RPMI8226 (cell line): ENCODE measurements at places on chromosomes 12 and 14.

GRCh38 chr12:42609605-42610004, 20.1 kb upstream of the PRICKLE1 start:
- DNase-seq, result no peak

GRCh38 chr14:39447175-39447661, 15.0 kb upstream of the FBXO33 start:
- no peak for DNase-seq

- no peak for DNase-seq
These were observed 34.9 kb downstream of the PLEKHD1 start for GRCh38 chr14:69519204-69520100.

- DNase-seq, result no peak
These were observed 65.3 kb upstream of the TSPAN8 start for GRCh38 chr12:71223139-71223538.

- DNase-seq, result no peak
These were observed 50.1 kb downstream of the TMEM132C start for GRCh38 chr12:128316973-128317526.

GRCh38 chr14:74308695-74309094, 6.0 kb upstream of the ABCD4 start:
- no peak for DNase-seq

- no peak for DNase-seq
These were observed 38.6 kb upstream of the KRR1 start for GRCh38 chr12:75549989-75550388.

DNA sequence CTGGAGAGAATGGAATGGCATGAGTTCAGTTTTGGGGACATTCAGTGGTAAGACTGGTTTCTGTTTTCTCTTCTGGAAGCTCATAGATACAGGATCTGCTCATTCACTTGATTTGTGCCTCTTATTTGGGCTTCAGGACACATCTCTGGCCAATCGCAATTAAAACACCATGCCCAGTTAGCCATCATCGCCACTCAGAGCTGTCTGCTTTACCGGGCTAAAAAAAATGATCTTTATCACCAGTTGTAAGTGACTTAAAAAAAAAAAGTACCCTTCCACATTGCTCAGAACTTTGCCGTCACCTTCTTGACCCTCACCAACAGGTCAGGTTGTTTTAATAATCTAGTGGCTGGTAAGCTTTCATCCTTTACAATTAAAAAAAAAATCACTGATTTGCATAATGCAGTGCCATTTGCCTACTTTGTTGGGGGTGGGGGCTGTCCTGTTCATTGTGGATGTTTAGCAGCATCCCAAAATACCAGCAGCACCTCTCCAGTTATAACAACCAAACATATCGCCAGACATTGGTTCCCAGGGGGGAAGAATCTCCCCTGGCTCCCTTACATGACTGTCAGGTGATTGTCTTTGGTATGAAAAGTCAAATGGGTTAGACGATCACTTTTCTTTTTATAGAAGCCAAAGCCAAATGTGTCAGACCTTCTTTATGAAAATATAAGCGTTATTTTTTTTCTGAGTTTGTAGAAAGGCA, 150.1 kb downstream of the PRKCH start:
- DNase-seq, result no peak

- no peak for DNase-seq
These were observed 926.6 kb downstream of the VRK1 start for GRCh38 chr14:97723819-97724218.

DNA sequence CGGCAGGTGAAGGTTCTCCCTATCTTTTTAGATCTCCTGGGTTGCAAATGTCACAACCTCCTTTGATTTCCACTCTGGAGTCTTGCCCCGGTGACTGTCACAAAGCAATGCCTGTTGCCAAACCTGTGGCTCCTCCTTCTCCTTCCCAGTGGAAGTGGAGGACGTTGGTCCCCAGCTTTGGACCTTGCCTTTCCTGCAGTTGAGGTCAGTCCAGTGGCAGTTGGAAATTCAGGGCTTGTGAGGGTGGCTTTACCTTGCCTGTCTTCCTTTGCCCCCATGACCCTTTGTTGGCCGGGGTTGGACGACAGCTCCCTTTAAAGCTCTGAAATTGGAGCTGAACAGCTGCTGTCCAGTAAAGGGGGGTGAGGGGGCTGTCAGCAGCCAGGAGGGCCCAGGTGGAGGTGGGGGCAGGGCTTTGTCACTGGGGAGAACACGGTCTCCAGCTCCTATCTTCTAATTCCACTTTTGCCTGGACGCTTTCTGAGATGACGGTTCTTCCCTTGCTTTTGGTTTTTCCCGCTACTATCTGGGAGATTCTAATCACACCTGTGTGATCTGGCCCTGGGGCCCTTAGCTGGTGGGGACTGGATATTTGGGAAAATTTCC, 4.1 kb downstream of the TEAD4 start:
- DNase-seq, result no peak

DNA sequence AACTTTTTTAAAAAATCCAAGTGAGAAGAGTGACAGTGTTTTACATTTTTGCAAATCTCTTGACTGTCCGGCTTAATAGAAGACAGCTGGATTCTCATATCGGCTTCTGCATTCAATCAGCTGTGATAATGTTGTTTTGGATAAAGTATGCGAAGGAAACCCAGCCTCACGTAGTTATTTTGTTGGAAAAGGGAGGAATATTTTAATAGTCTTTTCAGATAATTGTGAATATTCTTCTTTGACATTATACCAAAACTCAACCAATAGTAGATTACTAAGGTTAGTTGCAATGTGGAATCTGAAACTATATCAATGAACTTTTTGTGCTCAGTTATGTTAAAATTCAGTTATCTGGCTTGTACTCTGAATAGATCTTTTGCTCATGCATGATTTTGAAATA, 276.5 kb downstream of the ZFP36L1 start:
- no peak for DNase-seq

DNA sequence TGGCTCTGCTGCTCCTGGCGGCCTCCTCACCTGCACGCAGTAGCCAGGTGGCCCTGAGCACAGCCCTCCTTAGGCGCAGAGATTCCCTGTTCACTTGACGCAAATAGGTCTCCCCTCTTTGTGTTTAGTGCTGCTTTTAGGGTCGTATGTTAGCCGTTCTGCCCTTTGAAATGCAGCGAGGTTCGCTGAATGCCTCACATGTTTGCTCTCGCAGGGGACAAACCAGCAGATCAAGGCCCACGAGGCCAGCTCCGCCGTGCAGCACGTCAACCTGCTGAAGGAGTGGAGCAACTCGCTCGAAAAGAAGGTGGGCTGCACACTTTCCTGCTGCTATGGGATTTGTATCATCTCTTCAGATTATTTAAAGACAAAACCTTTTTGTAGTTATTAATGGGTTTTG, 31.4 kb upstream of the AMN start:
- DNase-seq, result no peak

DNA sequence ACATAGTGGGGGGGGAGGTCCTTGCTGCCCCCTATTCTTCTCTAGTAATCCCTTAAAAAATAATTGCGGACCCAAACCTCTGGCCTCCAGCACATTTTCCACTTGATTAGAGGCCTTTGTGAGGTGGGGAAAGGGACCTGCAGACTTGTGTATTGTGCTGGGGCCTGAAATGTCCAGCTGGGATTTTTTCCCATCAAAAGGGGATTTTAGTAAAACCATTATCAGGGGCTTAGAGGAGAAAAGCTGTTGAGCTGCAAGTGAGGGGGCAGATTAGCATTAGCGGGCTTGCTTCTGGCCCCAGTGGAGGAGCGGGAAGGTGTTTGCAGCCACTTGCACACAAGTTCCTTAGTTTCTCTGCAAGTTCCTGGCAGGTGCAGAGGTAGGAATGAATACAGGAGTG, 13.9 kb downstream of the FBXL14 start:
- no peak for DNase-seq

GRCh38 chr12:52210186-52210924, 18.5 kb upstream of the KRT80 start:
- DNase-seq, result no peak

- no peak for DNase-seq
These were observed 58.0 kb downstream of the SUSD6 start for GRCh38 chr14:69669375-69669774.

- no peak for DNase-seq
These were observed 341.4 kb downstream of the RAD51B start for GRCh38 chr14:68160779-68161546.

DNA sequence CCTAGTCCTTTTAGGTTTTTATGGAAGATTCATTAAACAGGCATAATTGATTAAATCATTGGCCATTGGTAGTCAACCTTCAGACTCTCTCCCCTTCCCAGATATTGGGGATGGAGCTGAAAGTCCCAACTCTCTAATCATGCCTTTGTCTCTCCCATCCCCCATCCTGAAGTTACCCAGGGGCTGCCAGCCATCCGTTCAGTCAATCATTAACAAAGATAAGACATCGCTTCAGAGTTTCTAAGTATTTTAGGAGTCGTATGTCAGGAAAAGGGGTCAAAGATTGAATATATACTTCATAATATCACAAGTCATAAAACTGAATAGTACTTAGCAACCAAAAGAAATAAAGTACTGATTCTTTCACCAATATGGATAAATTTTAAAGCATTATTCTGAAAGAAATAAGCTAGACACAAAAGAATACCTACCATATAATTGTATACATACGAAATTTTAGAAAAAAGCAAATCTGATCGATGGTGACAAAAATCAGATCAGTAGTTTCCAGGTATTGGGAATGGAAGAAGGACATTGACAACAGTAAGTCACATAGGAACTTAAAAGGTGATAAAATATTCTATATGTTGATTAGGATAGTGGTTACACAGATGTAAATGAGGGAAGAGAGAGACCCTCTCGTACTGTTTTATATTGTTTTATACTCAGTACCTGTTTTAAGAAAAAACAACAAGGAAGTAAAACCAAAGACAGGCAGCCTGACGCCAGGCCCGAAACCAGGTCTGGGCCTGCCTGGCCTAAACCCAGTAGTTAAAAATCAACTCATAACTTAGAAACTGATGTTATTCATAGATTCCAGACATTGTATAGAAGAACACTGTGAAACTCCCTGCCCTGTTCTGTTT, 414.4 kb downstream of the DAD1 start:
- no peak for DNase-seq

DNA sequence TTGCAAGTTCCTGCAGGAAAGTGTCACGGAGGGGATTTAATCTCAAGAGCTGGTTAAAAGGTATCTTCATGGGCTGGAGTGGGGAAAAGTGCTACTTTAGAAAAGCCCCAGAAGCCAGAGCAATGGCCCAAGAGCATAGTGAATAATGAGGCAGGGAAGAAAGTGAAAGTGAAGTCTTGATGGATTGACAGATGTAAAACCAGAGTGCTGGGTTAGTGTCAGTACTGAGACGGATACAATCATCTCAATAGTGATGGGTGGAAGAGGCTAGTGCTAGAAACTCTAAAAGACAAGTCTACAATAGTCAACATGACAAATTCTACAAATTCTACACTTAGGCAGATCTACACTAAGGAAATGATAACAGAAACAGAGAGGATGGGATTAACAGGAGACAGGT, 68.1 kb downstream of the CIT start:
- no peak for DNase-seq

GRCh38 chr12:48787791-48788523, 932 bp downstream of the ADCY6 start:
- no peak for DNase-seq

GRCh38 chr12:57473392-57473791, 6.3 kb downstream of the ARHGAP9 start:
- no peak for DNase-seq

GRCh38 chr14:65072937-65073336, 29.4 kb downstream of the MAX start:
- DNase-seq, result no peak

- DNase-seq, result no peak
These were observed at the start of gene ARHGEF25 for GRCh38 chr12:57611108-57611826. ARHGEF25 (plus strand) TSS chr12:57611435; CDS start chr12:57611895, 460 bp downstream.

- DNase-seq, result no peak
These were observed 49.3 kb downstream of the CDK17 start for GRCh38 chr12:96350982-96351381.

GRCh38 chr12:66666481-66666880, 12.4 kb downstream of the GRIP1 start:
- DNase-seq, result no peak

DNA sequence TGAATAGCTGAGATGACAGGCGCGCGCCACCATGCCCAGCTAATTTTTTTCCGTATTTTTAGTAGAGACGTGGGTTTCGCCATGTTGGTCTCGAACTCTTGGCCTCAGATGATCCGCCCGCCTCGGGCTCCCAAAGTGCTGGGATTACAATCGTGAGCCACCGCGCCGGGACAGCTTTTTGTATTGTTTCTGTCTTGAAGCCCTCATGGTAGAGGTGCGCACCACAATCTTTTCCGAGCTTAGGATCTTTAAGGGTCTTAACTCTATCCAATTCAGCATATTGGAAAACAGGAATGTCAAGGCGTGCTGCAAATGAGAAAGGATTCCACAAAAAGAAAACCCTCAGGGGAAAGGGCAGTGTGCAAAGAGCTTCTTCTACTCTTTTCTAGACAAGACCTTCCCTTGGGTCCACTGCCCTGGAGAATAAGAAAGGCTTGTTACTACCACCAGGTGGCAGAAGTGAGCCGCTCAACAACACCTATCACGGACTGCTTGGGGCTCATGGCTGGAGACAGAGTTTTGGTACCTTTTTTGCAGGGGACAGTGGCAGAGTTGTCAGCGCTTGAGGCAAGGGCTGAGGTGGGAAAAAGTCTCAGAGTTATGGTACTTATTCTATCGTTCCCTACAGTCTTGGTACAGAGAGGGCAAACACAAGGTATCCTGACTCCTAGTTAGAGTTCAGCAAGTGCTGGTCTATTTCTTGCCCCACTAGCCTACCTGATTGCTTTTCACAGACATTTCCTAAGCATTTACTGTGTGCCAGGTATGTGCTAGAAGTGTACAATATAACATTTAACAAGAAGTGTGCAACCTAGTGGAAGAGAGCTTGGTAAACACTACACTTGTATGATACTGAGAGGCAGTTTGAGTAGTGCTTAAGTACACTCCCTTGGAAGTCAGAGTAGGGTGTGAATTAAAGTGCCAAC, 16.4 kb upstream of the SP7 start:
- peak; percentile 85 for DNase-seq

GRCh38 chr12:123223241-123223668, 9.7 kb downstream of the MPHOSPH9 start:
- no peak for DNase-seq

GRCh38 chr14:81511111-81511904, 22.3 kb downstream of the SEL1L start:
- no peak for DNase-seq

DNA sequence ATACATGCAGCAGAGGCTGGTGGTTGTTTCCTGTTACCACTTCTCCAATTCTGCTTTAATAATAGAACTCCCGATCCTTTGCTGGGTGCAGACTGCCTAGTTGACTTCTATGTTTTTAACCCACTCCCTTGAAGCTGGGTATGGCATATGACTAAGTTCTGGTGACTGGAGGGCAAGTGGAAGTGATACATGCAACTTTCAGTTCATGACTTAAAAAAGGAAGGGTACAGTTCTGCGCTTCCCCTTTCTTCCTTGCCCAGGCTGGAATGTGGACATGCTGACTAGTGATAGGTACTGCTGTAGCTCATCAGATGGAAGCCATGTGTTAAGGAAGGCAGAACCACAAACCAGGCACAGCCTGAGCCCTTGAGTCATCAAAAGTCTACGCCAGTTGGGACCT, 2.4 kb upstream of the A2M start:
- DNase-seq, result peak; percentile 15

GRCh38 chr12:83143950-83144349, 457.2 kb downstream of the TMTC2 start:
- DNase-seq, result no peak
